ENCODE measurements at places on chromosomes 7 and 10.

DNA sequence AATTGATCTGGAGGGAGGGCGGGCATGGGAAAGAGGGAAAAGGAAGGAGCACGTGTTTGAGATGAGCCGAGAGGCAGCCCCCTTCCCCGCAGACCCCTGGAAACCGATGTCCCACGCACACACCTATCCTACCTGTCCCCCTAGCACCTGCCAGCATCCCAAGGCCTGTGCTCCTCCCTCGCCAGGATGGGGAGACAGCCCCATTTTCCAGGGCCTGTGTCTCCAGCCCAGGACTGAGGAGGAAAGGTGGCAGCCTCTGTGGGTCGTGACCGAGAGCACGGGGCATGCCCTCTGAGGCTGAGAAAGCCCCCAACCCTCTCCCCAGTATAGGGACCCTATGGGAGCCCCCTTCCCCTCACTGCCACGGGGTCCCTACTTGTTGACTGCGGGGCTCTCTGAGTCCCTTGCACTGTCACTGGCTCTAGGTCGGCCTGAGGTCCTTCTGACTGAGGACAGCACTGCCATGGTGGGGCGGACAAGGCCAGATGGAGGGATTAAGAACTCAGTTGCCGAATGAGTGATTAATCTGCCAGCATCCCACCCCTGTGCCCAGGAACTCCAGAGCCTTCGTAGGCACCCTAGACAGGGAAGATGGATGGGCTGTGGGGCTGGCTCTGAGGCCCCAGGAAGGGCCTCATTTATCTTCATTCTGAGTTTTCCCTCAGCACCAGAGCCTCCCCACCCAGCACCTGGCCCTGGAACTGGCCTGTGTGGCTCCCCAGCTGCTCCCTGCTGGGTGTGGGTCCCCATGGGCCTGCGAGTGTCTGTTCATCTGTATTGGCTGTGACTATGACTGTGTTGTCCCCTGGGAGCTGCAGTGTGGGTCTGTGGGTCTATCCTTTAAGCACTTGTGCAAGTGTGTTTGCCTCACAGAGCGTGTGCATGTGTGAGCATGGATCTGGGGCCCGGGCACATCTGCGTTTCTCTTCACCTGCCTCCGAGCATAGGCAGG, 26.0 kb downstream of the CRHR2 start:
- DNase-seq: no peak

- no peak for DNase-seq
These were observed 15.0 kb upstream of the ENO4 start for GRCh38 chr10:116833986-116834985.

- no peak for DNase-seq
These were observed 200.0 kb downstream of the GFRA1 start for GRCh38 chr10:116073001-116073400.

DNA sequence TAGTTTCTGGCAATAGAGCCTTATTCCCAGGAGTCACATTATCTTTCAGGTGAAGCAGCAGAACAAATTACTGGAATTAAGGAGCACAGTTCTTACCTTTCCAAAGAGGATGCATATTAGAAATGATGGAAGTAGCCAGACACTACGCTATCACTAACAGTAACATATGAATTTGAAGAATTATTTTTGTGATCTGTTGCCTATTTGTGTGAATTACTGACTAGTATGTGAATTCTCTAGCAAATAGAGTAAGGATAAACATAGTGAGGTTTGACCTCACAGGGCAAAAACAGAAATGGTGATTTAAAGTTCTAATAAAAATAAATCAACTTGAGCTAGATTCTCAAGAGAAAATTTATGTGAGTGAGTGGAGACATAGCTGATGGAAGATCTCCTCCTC, 1299.3 kb downstream of the XPNPEP1 start:
- no peak for DNase-seq

- DNase-seq: no peak
These were observed 137.2 kb downstream of the VIPR2 start for GRCh38 chr7:159007364-159007995.

- DNase-seq: no peak
These were observed 273.7 kb upstream of the CHRM2 start for GRCh38 chr7:136594739-136595144.

DNA sequence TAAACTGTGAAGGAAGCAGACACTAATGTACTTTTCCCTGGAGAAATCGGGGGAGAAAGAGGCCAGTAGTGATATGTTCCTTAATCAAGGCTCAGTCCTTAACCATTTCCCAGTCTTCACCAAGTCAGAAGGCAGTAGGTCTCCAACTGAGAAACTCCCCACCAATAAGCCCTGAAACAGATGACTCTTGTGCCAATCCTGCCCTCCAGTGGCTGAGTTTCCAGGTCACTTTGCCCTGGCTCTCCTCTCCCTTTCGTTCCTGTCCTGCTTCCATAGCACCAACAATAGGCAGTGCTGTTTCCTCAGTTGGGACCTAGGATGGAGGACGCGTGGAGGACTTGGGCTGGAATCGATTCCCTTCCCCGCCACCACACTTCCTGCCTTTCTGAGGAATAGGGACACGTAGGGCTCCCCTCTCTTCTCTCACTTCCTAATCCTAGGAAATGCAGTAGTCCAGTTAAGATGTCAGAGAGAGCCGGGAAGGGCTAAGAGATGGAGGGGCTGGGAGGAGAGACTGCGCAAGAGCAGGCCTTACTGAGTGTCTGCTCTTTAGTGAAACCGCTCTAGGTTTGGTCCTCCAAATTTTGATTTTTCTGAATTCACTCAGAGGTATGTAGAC, 23.4 kb downstream of the ATOH7 start:
- DNase-seq: no peak

GRCh38 chr7:6576024-6576866, 1.0 kb upstream of the ZDHHC4 start:
- DNase-seq: no peak

DNA sequence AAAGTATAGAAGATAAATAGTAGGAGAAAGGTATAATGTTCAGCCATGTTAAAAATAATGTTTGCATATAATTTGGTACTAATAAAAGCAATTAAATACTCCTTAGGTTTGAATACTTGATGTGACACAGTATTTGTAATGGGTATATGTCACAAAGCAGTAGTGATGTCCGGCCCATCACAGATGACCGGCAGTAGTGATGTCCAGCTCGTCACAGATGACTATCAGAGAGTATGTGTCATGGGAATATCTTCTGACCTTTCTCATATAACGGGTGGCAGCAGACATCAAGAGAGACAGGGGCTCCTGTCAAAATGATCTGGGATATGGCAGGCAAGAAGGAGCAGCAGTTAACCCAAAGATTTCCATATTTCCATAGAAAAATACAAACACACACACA, 477.4 kb upstream of the KLF6 start:
- DNase-seq: no peak

DNA sequence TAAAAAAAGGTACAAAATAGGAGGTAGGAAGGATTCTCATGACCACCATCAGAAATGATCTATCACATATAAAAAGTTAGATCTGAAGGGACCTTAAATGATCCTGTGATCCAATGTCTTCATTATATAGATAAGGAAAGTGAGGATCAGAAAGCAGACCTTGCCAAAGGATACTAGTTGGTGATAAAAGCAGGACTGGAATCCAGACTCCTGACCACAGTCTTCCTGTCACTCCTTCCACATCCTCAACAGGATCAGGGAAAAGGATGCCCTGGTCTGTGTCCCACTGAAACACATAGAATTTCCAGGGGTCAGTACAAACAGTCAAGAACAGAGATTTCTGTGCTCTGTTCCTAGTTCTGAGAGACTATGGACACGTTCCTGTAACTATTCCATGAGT, 97.2 kb downstream of the SPAG6 start:
- DNase-seq: no peak

GRCh38 chr10:1920127-1920526, 182.8 kb upstream of the ADARB2 start:
- no peak for DNase-seq

DNA sequence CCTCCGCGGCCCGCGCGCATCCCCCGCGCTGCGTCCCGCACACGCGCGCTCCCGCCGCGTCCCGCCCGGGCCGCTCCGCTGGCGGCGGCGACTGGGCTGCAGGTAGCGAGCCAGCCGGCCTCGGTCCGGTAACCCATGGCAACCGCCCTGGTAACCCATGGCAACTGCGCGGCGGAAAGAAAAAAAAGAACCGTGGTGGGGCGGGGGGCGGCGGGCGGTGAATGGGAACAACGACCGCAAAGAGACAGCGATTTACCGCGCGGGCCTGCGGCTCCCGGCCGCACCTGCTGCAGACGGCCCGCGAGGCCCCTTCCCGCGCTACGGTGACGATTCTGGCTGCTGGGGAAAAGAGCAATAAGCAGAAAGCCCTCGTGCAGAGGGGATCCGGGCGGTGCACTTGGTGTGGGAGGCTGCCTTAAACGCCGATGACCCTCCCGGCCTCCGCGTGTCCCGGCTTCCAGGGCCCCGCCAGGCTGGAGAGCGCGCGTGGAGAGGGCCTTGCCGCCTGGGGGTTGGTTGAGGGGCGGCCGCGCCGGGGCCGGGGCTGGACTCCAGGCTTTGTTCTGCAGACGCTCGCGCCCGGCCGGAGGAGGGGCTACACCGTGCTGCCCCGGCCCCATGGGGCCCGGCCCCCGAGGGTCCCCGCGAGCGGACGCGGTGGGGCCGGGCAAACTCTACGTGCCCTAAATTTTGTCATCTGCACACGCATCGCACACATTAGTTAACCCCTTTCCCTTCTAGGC, 84.7 kb downstream of the SNX10 start:
- no peak for DNase-seq

DNA sequence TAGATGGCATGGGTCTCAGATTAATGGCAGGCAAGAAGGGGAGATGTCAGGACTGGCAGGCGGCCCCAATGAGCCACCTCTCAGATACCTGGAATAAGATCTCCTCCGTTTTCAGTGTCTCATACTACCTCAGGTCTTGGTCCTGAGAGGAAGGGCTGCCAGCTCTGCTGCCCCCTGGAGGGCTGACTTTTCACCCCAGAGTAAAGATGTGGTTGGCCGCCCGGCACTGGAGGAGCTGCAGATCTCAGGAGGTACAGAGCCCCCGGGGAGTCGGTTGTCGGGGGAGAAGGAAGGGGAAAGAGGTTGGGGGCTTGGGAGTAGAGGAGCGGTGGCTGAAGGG, 642 bp upstream of the COL13A1 start:
- no peak for DNase-seq

DNA sequence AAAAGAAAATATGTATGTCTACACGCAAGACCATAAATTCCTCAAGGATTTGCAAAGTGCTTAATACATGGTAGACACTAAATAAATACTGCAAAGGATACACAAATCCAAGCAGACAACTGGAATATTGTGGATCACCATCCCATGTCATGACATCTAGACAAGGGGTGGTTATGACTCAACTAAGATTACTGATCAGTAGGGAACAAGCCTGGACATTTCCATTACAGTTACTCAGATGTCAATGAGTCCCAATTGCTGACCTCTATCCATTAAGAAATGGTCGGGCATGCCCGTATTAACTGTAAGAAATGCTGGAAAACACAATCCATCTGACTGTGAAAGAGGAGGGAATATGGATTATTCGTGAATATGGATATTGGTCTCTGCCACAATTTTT, 27.6 kb upstream of the RUFY2 start:
- DNase-seq: no peak

DNA sequence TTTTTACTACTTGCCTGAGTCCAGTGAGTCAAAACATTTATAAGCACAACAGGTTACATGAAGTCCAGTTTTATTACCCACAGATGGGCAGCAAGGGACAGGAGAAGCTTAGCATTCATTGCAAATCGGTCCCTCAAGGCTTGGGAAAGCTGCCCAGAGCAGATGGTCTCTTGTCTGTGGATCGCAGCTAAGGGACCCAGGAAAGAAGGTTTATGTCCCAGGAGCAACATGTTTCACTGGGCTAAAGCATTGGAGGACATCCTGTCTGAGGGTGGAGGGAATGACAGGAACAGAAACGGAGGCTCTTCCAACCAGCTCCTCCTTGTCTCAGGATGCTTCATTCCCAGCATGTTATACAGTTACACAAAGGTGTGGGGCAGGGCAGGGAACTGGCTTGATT, 39.3 kb downstream of the TRIM24 start:
- no peak for DNase-seq

- no peak for DNase-seq
These were observed 160.9 kb upstream of the NEBL start for GRCh38 chr10:21057989-21058388.

DNA sequence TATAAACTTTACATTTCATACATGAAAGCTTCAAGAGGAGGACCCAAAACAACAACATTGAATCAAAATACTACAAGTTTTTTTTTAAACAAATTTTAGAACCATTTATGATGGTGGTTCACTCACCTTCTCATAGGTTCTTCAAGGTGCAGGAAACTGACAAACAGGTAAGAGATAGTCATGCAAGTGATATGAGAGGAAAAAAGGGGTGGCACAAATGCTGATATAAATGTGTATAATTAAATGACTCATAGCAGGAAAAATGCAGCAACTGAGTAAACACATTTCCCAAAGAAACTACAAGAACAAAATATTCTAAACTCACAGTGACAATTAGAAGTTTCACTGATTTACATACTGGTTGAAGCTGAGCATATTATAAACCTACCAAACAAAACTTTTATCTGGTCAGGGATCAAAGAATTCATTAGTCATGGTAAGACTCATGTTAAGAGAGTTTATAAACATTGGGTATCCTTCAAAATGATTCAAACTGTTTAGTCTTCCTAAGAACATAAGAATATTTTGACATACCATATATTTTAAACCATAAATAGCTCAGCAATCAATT, 14.1 kb downstream of the ZWINT start:
- DNase-seq: no peak

GRCh38 chr7:45647967-45648670, 74.0 kb downstream of the ADCY1 start:
- no peak for DNase-seq

- DNase-seq: no peak
These were observed 77.9 kb downstream of the MRPL32 start for GRCh38 chr7:43010061-43010460.

GRCh38 chr7:37061849-37062559, 337.7 kb upstream of the AOAH start:
- no peak for DNase-seq

All from right renal cortex interstitium (tissue), 3 donors.